ENCODE measurements at places on chromosomes 12 and 14. TPM values are rescaled to one million over a fixed set of nuclear protein-coding genes. Genes with fewer than 3 reads are reported as not detected.

Gene HOXC4
- 1.4 TPM for total RNA-seq

Gene PTGDR
- total RNA-seq: 0.66 TPM

Gene SYNE3
- 37.6 TPM for total RNA-seq

Gene SDR9C7
- total RNA-seq: not detected

Gene SLC10A1
- total RNA-seq: not detected

Gene TNFAIP2
- 1.4 TPM for total RNA-seq

Gene POLE
- total RNA-seq: 109 TPM

Gene MAP3K9
- 4.7 TPM for total RNA-seq

Gene KTN1
- 146 TPM for total RNA-seq

Gene OTX2
- not detected for total RNA-seq

Gene EXD2
- total RNA-seq: 11.6 TPM

GRCh38 chr12:10967409-10967808, 19.3 kb downstream of the TAS2R50 start:
- H3K4me1 ChIP-seq: no peaks in the 10 kb centered on the region
- no peaks in the 10 kb centered on the region for H3K27me3 ChIP-seq
- H3K36me3 ChIP-seq: no peaks in the 10 kb centered on the region
- no peak for DNase-seq

- no peaks in the 10 kb centered on the region for H3K27me3 ChIP-seq
- H3K36me3 ChIP-seq: no peaks in the 10 kb centered on the region
- H3K4me1 ChIP-seq: no peaks in the 10 kb centered on the region
Measured at GRCh38 chr14:77861201-77861600, 61.3 kb downstream of the ADCK1 start.

DNA sequence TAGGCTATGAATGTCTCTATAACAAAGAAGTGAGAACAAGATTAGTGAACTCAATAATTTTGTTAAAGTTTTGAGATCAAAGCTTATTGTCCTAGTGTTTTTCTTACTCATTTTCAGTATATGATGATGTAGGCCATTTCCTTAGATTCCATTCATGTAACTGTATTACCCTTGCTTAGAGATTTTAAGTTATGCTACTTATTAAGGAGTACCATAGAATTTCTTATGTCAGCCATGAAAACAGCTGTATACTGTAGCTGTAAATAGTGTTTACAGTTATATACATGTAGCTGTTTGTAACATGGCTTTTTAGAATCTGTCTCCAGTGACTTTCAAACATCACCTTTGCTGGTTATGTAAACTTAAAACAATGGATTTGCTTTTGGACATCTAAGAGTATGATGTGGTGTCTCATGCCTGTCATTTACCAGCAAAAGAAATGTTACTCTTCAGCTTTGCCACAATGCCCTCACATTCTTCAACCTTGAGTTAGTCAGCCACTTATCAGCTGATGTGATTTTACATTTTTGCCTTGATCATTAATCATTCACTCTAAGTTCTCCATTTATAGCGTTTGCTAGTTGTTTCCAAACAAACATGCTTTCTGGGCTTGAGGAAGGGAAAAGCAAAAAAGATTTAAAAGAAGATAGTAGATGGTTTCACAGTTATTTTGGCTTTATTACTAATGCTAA, 55.5 kb downstream of the SLC16A7 start:
- no peak overlapping the region for H3K27ac ChIP-seq
- no peak overlapping the region for H3K4me3 ChIP-seq
- no peaks in the 10 kb centered on the region for H3K27me3 ChIP-seq

- no peak overlapping the region for H3K27ac ChIP-seq
- no peak overlapping the region for H3K4me3 ChIP-seq
- no peaks in the 10 kb centered on the region for H3K36me3 ChIP-seq
- DNase-seq: no peak
- H3K4me1 ChIP-seq: no peaks in the 10 kb centered on the region
Measured at GRCh38 chr14:51201890-51202289, 38.2 kb upstream of the TMX1 start.

GRCh38 chr12:701896-702539, 38.8 kb upstream of the NINJ2 start:
- H3K4me3 ChIP-seq: no peak overlapping the region
- no peak for DNase-seq
- H3K4me1 ChIP-seq: peaks cover 9% of the 10 kb centered on the region
- no peak overlapping the region for H3K27ac ChIP-seq
- no peaks in the 10 kb centered on the region for H3K36me3 ChIP-seq

GRCh38 chr12:104216521-104216924, 944 bp downstream of the TXNRD1 start:
- no peaks in the 10 kb centered on the region for H3K27me3 ChIP-seq
- H3K27ac ChIP-seq: no peak overlapping the region
- H3K4me3 ChIP-seq: peak overlapping the region; percentile 65
- H3K4me1 ChIP-seq: peaks cover 13% of the 10 kb centered on the region
- no peak for DNase-seq
- no peaks in the 10 kb centered on the region for H3K36me3 ChIP-seq

- no peak for DNase-seq
- H3K27ac ChIP-seq: no peak overlapping the region
- no peaks in the 10 kb centered on the region for H3K36me3 ChIP-seq
- no peak overlapping the region for H3K4me3 ChIP-seq
Measured at GRCh38 chr14:98131406-98131805, 1140.6 kb downstream of the BCL11B start.

GRCh38 chr12:103558879-103559278, 28.2 kb upstream of the STAB2 start:
- no peaks in the 10 kb centered on the region for H3K27me3 ChIP-seq
- no peaks in the 10 kb centered on the region for H3K36me3 ChIP-seq
- H3K27ac ChIP-seq: no peak overlapping the region
- DNase-seq: no peak
- no peak overlapping the region for H3K4me3 ChIP-seq
- no peaks in the 10 kb centered on the region for H3K4me1 ChIP-seq

- peaks cover 31% of the 10 kb centered on the region for H3K4me1 ChIP-seq
- H3K27me3 ChIP-seq: no peaks in the 10 kb centered on the region
- H3K4me3 ChIP-seq: peak within 1 kb of the TSS; percentile 66
- DNase-seq: peak; percentile 30
Measured at GRCh38 chr14:99603471-99604277, at the start of gene CCDC85C. CCDC85C (minus strand) TSS chr14:99604207; CDS start chr14:99603959, 248 bp downstream.

- no peaks in the 10 kb centered on the region for H3K36me3 ChIP-seq
- H3K4me1 ChIP-seq: peaks cover 16% of the 10 kb centered on the region
- DNase-seq: no peak
Measured at GRCh38 chr12:8697120-8697475, 693 bp upstream of the RIMKLB start.

DNA sequence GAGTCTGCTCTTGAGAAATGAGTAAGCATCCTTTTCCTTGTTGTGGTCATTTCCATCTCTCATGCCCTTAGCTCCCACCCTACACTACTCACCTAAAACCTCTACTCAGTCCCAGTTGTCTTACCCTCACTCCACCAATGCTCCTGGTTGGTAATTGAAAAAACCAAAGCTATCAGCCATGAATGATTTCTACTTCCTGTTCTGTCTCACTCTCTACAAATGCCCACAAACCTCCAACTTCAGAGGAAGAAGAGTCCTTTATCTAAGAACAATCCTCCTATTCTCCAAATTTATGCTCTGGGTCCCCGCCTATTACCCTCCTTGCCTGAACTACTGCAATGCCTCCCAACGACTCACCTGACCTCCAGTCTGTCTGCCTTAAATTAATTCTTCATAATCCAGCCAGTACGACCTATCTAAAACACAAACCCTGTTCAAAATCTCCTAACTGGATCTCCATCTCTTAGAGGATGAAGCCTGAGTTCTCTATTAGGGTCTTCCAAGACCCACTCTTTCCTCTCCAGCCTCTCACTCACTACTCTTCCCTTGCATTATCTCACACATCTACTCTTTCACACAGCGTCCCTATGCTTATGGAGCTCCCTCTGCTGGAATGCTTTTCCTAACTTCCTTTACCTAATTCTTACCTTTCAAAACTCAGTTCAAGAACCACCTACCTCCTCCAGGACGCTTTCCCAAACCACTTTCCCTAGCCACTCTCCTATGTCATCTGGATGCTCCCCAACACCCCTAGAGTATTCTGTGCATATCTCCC, 2.2 kb downstream of the DHRS1 start:
- H3K4me1 ChIP-seq: peaks cover 47% of the 10 kb centered on the region
- DNase-seq: no peak
- no peak overlapping the region for H3K27ac ChIP-seq
- H3K36me3 ChIP-seq: peaks cover 28% of the 10 kb centered on the region
- H3K4me3 ChIP-seq: no peak overlapping the region

DNA sequence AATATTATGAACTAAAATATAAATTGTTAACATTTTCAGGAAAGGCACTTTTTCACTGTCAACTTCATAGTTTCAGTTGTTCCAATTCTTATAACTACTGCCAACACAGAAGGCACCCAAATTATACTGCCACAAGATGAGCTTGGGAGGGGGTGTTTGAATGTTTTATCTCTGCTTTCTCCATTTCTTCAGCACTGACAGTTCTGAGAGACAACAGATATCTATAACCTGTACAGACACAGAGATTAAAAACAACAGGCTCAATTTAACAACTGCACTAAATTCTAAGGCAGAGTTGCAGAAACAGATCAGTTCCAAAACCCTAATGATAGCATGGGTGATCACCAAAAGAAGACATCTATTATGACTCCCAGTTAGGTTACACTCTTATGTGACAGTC, 12.8 kb downstream of the SCAF11 start:
- H3K27ac ChIP-seq: no peak overlapping the region
- H3K4me3 ChIP-seq: no peak overlapping the region
- DNase-seq: no peak

DNA sequence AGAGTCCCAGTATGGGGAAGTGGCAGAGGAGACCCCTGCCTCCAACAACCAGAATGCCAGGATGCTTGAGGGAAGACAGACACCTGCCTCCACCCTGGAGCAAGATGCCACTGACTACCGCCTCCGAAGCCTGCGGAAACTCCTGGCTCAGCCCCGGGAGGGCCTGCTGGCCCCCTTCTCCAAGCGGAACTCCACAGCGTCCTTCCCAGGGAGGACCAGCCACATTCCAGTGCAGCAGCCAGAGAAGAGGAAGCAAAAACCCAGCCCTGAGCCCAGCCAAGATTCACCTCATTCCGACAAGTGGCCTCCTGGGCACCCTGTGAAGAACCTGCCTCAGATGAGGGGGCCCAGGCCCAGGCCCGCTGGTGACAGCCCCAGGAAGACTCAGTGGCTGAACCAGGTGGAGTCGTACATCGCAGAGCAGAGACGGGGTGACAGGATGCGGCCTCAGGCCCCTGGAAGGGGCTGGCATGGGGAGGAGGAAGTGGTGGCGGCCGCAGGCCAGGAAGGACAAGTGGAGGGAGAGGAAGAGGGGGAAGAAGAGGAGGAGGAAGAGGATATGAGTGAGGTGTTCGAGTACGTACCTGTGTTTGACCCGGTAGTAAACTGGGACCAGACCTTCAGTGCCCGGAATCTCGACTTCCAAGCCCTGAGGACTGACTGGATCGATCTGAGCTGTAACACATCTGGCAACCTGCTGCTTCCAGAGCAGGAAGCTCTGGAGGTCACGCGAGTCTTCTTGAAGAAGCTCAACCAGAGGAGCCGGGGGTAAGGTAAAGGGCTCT, 93.7 kb downstream of the B4GALNT3 start:
- H3K4me3 ChIP-seq: peak overlapping the region; percentile 32
- H3K27ac ChIP-seq: no peak overlapping the region
- no peaks in the 10 kb centered on the region for H3K36me3 ChIP-seq
- peak; percentile 59 for DNase-seq
- no peaks in the 10 kb centered on the region for H3K27me3 ChIP-seq

DNA sequence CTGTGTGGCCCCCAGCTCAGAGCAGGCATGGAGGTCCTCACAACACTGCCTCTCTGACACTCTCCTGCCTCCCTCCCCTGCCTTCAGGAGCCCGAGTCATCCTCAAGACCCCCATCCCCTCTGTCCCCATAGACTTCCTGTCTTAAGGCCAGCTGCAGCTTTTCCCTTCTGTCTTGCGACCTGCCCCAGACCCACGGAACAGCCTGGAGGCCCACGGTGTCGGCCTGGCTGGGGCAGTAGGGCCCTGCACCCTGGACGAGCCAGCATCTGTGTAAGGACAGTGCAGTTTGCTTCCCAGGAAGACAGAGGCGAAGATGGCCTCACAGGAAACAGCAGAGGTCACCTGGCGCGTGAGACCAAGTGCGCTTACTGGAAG, 9.7 kb downstream of the TEDC1 start:
- DNase-seq: peak; percentile 33
- H3K4me3 ChIP-seq: no peak overlapping the region

GRCh38 chr12:124856132-124856841, 7.4 kb downstream of the SCARB1 start:
- no peaks in the 10 kb centered on the region for H3K4me1 ChIP-seq
- no peak overlapping the region for H3K27ac ChIP-seq
- H3K36me3 ChIP-seq: no peaks in the 10 kb centered on the region
- no peak for DNase-seq
- no peak overlapping the region for H3K4me3 ChIP-seq

- peak overlapping the region; percentile 21 for H3K4me3 ChIP-seq
- no peaks in the 10 kb centered on the region for H3K27me3 ChIP-seq
- no peaks in the 10 kb centered on the region for H3K36me3 ChIP-seq
- peaks cover 19% of the 10 kb centered on the region for H3K4me1 ChIP-seq
Measured at GRCh38 chr14:80959496-80959895, 4.1 kb downstream of the TSHR start.

DNA sequence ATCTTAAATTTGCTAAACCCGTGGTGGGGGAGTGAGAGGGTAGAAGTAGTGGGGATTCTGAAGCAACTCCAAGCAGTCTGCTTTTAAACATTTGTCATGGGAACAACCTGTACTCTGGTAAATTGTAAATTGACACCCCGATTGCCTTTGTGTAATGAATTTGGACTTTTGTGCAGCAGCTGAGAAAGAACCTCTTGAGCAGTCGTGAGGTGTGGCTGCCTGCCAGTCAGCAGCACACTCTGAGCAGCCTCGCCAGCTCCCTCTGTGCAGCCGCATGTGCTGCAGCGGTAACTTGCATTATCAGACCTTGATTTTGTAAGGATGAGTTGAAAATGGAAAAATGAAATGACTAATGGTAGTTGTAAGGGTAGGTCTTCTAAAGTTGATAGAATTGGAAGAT, 74.3 kb downstream of the SUSD6 start:
- H3K4me1 ChIP-seq: peaks cover 52% of the 10 kb centered on the region
- H3K27ac ChIP-seq: no peak overlapping the region
- no peaks in the 10 kb centered on the region for H3K27me3 ChIP-seq
- H3K4me3 ChIP-seq: no peak overlapping the region
- H3K36me3 ChIP-seq: no peaks in the 10 kb centered on the region

GRCh38 chr14:103849151-103849886, 1.9 kb upstream of the PPP1R13B start:
- no peaks in the 10 kb centered on the region for H3K36me3 ChIP-seq
- H3K27me3 ChIP-seq: no peaks in the 10 kb centered on the region
- H3K4me1 ChIP-seq: peaks cover 9% of the 10 kb centered on the region
- H3K4me3 ChIP-seq: no peak overlapping the region
- DNase-seq: no peak
- H3K27ac ChIP-seq: no peak overlapping the region

All from CD8-positive, alpha-beta memory T cell (primary cell).